ENCODE measurements at places on chromosomes 3 and 15.

DNA sequence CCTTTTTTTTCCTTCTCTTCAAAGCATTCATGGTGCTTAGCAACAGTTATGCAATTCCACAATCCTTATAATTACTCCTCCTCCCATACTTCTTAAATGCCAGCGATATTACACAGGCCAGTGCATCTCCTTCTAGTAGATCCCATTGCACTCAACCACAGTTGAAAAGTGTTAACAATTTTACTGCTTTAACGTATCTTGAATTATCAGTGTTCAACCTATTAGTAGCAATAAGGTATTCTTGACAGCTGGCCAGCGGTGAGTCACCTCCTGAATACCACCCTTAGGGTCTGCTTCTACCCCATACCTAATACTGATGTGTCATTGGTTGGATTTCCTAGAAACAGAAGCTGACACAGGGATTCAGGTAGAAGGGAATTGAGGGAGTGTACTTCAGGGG lies 24.0 kb upstream of the TEX9 start:
- no peak for DNase-seq

- no peak for DNase-seq
Observed at GRCh38 chr3:121819236-121819635, 15.6 kb downstream of the IQCB1 start.

DNA sequence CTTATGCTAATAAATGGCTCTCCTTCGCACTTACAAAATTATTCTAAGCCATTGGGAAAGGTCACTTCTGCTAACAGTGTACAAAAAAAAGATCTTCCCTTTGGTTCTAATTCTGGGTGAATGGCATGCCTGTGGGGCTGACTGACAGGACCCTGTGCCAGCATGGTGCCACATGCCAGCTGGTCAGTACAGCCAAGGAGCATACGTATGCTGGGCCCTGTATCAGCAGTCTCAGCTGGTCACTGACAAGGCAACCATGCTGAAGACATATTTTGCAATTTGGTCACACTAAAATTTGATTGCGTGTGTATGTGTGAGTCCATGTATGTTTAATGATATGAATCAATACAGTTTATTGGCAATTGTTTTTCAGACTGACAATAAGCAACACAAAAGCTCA lies 246.1 kb downstream of the TBL1XR1 start:
- no peak for DNase-seq

DNA sequence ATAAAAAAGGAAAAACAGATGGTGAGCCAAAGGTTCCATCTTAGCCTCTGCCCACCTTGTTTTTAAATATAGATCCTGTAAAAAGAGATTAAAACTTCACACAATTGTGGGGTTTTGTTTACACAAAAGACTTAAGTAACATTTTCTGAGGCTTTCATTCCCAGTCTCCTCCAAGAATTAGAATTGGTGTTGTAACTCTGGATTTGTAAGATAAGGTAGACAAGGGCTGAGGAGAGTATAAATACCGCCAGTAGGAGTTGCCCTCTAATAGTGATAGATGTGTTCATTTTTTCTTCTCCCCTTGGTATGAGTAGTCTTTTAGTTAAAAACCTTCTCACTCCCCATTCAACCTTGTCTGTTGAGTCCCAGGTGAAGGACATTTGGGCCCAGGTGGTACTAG lies 8.5 kb downstream of the MINDY2 start:
- no peak for DNase-seq

- DNase-seq, result no peak
Observed at GRCh38 chr3:11367143-11367693, 95.0 kb downstream of the ATG7 start.

DNA sequence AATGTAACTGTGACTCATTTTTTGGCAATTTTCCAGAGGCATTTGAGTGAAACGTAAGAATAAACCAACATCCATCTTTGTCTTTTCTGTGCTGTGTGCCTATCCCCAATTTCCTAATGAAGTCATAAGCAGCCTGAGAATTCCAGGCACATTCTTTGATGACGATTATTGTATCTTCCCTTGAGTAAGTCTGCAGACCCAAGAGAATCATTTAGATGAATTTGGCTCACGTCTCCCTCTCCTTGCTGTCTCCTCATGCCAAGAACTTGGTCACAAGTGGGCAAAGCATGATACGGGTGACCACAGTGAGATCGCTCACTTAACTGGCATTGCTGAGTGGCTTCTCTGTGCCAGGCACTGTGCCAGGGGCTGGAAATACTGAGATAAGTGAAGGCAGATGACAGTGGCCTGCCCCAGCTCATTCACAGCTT lies 384.5 kb upstream of the IL12A start:
- no peak for DNase-seq

- DNase-seq, result no peak
Observed at GRCh38 chr15:100094127-100094510, 247.7 kb downstream of the ADAMTS17 start.

GRCh38 chr3:71601811-71602210 lies 18.3 kb upstream of the FOXP1 start:
- no peak for DNase-seq

GRCh38 chr3:46677411-46677726 lies 16.1 kb downstream of the ALS2CL start:
- no peak for DNase-seq

GRCh38 chr3:122782804-122783203 lies 10.8 kb downstream of the HSPBAP1 start:
- no peak for DNase-seq

GRCh38 chr15:40731034-40731433 lies 24.0 kb downstream of the RMDN3 start:
- DNase-seq, result no peak

DNA sequence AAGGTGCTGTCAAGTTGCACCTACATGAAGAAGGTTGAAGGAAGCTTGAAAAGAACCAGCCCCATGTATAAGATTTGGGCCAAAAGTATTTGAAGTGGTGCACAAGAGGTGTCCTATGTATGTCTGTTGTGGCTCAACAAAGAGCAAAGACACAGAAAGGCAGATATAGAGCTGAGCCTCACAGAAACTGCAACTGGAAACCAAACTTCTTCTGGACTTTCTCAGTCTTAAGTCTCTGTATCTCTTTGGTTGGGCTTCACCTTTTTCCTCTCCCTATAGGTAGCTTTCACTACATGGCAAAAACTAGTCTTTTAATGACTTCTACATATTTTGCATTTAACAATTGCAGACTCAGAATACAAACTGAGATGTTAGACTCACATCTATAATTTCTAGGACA lies 8.8 kb upstream of the CMC1 start:
- DNase-seq, result no peak

GRCh38 chr3:157390713-157391515 lies 45.7 kb upstream of the PTX3 start:
- DNase-seq, result no peak

GRCh38 chr15:81887912-81888311 lies 157.9 kb downstream of the MEX3B start:
- DNase-seq, result peak; percentile 45

GRCh38 chr3:190183121-190183520 lies 62.4 kb upstream of the P3H2 start:
- DNase-seq, result peak; percentile 37

DNA sequence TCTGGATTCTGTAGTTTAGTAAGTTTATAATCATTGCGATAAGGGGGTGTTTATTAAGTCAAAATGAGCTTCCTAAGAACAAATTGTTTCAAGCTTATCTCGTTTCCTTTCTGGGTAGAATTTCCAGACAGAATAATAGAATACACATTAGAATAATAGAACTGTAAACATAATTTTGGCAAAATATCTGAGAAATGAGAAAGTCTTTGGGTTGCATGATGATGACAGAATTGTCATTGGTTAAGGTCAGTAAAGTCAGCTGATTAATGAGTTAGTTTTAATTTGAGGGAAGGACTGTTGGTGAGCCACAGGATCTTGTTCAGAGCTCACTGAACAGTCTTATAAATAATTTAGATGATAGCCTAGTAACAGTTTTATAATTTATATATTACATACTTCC lies 10.2 kb downstream of the EIF2A start:
- no peak for DNase-seq

DNA sequence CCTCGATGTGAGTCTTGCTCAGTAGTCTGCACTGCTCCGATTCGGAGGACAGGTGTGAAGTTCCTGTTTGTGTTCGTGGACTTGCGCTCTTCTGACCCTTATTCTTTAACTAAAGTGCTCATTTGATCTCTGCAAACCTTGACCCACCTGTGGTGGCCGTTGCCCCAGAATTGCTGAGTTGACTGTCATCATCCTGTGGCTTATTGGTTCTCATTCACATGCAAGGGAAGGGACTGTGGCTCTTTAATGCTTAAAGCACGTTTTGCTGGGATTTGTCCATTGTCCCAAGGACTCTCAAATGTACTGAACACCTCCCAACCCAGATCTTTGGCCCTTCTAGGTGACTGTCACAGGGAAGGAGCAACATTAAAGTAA lies 13.4 kb downstream of the SYNM start:
- no peak for DNase-seq

DNA sequence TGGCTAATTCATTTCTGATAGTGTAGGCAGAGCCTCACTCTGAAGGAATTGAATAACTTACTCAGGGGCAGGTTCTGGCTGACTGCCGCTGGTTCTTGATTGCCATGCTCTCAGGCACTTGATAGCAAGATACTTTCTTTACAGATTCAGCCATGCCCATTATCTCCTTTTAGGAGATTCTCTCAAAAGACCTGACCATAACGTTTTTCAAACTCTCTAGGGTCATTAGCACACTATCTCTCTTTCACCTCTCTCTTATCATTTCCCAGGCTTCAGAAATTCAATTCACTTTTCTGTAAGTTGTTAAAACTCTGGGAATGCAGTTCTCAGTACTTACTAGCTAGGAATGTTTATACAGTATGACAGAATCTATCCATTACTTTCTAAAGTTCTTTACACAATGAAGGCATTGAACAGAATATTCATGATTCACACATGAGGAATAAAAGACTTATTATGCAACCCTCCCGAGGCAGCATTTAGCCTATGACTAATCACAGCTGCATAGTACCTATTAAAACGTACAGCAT lies 850.3 kb upstream of the CADM2 start:
- no peak for DNase-seq

GRCh38 chr15:50257924-50258323 lies 7.6 kb downstream of the HDC start:
- DNase-seq, result no peak

DNA sequence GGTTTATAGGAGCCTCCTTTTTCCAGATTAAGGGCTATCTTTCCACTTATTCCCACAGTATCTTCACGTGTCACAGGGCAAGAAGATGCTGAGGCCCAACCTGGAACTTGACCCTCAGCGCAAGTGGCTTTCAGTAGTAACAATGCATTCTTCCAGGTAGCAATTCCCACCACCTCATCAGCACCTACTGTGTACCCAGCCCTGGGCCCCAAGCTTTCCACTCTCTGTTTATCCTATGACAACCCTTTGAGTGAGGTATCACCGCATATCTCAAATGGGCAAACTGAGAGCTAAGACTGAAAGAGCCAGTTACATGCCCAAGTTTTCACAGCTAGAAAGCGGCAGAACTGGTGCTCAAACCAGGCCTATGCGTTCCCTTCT lies 88.2 kb downstream of the CPN2 start:
- no peak for DNase-seq

- DNase-seq, result no peak
Observed at GRCh38 chr3:154458560-154458959, 28.6 kb upstream of the GPR149 start.

DNA sequence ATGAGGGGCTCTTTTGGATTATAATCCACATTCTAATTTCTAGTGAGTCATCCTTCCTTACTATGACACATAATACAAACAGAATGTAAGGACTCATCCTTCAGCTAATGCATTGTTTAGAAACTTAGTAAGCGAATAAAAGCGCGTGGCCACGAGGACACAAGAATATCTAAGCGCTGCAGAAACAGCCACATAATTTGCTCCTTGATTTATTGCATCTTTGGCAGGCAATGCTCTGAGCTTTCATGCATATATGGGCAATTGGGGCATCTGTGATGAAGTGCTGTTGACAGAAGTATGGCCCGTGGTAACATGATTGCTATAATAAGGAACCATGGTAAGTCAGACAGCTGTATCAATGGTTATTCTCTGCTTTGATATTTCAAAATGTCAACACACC lies 191.3 kb upstream of the ZNF385D start:
- peak; percentile 33 for DNase-seq

- DNase-seq, result no peak
Observed at GRCh38 chr15:22778796-22779195, 7.6 kb upstream of the NIPA1 start.

DNA sequence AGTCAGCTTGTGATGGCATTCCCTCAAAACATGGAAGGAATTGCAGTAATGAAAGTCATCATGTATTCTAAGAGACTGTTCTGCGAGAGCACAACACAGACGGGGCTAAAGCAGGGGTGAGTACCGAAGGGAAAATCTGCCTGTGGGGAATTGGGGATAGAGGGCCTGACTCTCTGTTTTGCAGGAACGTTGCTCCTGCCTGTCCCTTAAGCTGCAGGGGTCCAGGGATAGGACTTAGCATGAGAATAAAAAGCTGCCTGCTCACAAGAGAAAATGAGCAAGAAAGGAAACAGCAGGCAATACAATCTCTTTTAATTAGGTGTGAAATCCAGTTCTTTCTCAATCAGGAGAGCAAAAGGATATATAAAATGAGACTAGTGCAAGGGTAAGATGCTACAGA lies 62.2 kb downstream of the TIGIT start:
- DNase-seq, result no peak

- no peak for DNase-seq
Observed at GRCh38 chr3:151382671-151383070, 1.9 kb downstream of the P2RY12 start.

DNA sequence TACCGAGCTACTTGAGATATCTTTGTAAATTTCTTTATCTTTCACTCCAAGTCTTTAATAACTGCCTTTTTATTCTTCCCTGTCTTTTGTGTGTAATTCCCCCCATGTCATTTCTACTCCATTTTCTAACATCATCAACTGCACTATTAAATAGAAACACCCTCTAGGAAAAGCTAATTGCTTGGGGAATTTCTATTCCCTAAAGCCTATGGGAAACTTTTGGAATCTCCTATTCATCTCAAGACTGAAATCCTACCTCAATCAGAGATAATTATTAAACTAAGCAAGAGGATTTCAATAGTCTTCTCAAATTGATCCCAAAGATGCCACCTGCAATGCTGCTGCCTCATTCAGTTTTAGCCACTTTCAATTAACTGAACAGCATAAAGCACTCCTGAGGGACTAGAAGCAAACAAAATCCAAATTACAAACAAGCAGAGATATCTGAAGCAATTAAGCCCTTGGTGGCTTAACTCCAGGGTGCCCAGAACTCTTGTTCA lies 598.7 kb downstream of the IGSF11 start:
- no peak for DNase-seq

DNA sequence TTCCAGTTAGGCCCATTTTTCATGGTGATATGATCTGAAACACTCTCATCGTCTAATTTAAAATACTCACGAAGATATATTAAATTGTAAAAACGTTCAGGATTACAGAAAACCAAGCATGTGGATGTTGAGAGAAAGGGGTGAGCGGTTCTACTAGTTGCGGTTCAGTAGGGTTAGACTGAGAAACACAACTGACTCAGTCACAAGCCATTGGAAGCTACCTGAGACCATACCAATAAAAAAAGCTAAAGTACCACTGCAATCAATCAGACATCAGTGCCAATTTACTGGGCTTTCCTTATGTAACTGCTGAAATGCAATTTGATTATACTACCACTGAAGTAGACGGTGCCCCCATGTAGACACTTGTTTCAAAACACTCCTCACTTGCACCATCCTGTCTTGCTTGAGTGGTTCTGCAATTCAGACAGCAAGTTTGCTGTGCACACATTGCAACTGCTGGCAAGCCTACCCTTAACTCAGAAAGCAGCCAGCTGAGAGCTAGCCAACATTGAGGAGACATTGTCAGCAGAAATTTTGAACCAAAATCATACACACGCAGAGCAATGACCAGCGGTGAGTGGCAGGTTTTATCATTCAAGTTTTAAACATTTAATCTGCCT lies 368.7 kb upstream of the ARHGEF26 start:
- DNase-seq, result no peak
